Activated CD8-positive, alpha-beta memory T cell treated with anti-CD3 and anti-CD28 coated beads, Interleukin-2, amount 10 ng/mL, durations not matched to agents 7 days and 5 days (primary cell): ENCODE measurements at places on chromosomes 5 and 9. TPM values are rescaled to one million over a fixed set of nuclear protein-coding genes. Genes with fewer than 3 reads are reported as not detected.

The PTGDS gene
- 1.2 TPM for total RNA-seq

DNA sequence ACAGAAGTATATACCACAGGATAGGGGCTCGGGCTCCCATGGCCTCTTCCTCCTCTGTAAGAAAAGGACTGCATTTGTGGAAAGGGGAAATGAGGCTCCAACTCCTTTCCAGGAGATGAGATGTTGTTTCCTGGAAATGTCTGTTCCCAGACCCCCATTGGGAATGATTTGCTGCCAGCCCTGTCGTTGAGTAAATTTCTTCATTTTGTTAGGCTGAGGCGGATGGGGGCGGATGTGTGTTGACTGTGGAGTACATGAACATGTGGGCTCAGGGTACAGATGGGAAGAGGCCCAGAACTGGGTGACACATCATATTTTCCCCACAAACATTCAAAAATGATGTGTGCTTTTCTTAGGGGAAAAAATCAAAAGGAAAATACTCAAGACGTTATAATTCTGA, 28.8 kb upstream of the TNFAIP8 start:
- DNase-seq: peak; percentile 65

DNA sequence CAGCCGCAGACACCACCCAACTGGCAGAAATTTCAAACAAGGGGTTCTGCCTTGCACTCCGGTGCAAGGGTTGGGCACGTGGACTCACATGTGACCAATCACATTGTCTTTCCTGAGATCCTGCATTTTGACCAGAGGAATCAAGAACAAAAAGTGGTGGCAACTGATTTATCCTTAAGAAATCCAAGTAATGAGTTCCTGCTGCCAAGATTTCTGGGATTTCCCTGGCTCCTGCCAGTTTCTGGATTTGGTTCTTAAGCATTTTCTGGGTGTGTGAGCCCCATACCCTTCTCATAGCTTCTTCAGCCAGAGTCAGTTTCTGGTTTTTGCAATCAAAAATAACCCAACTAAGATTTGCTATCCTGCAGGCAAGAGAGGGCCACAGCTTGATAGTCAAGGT, 17.4 kb upstream of the KCNIP1 start:
- DNase-seq: no peak

DNA sequence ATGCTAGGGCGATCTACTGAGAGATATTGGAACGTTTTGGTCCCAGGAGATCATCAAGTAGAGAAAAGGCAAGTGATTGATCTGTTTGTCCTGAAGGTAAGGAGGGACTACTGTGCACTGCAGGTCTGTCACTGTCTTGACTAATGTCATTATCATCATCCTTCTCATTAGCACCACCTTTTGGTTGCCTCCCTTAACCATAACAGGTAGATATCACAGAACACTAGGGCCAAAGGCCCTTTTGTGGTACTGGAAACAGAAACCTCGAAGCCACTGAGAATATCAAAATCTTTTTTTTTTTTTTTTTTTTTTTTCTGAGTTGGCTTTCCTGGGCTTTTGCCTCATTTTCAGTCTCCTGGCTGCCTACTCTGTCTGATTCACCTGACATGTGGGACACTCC, 134.0 kb downstream of the KCTD16 start:
- no peak for DNase-seq

The GLRA1 gene
- total RNA-seq: not detected

The SPIN1 gene
- 92.8 TPM for total RNA-seq

DNA sequence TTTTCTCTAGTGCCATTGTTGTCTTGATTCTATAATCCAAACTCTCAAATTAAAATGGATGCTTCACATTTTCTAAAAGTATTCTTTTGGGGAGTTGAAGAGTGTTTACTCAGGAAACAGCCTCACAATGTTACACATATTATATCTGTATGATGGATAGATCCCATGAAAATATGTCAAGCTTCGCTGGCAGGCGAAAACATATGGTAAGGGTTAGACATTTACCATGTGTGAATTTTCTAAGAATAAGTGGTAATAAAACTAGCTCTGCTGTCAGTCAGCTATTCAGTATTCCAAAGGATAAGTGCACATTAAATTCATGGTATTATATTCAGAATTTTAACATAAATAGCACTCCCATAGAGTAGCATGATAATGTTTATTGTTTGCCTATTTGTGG, 13.3 kb upstream of the ADCY2 start:
- DNase-seq: no peak

GRCh38 chr5:152397581-152397980, 7.5 kb downstream of the NMUR2 start:
- DNase-seq: no peak

DNA sequence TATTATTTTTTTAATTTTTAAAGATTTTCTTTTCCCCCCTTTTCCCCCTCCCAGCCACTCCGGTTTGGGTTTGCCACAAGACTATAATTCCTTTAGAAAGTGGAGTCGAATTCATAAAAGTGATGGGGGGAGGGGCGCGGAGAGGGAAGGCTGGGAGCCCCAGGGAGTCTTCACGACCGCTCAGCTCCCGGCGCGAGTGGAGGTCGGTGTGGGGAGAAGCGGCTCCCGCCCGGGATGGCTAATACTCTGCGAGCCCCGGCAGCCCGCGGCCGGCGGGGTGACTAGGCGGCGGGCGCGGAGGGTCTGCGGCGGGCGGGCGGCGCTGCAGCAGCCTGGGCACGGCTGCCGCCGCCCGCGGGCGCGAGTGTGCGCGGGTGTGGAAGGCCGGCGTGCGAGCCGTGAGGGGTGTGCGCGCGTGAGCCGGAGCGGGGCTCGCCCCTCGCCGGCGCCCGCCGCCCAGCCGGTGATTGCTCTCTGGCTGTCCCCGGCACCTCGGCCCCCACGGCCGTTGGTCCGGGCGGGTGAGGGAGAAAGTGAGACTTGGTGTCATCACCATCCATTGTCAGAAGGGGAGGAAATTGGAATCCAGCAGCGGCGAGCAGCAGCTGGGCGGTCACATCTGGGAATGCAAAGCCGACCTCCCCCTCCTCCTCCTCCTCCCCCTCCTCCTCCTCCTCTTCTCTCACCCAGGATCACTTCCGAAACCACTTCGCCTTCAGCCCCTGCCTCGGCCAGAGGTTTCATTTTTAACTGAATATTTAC, at the start of gene PARP8:
Gene PARP8, plus strand, starts transcription at position 377 of the 762 bp plus-strand sequence. CDS start 459 bp downstream, outside the sequence.
- DNase-seq: peak; percentile 68

- DNase-seq: no peak
Observed at GRCh38 chr5:96463091-96463490, 30.0 kb upstream of the PCSK1 start.

DNA sequence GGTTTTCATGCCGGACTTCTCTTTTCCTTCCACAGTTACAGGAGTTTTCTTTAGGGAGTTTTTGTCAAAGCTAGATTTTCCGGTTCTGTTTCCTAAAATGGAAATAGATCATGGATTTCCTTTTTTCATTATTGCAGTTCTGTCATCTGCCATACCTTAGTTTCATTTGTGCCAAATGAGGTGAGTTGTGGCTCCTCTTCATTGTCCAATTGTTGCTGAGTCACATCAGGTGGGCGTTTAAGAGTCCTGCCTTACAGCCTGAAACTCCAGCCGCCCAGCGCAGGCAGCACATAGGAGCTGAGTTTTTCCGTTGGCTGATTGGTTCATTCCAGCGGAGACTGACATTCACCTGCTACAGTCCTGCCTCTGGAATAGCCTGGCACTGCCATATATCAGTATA, 14.1 kb downstream of the SLC25A25 start:
- no peak for DNase-seq

The DND1 gene
- 2.9 TPM for total RNA-seq
